ENCODE measurements at places on chromosomes 2 and 18.

- no peak for DNase-seq
Measured at GRCh38 chr18:46001892-46002291, 34.8 kb upstream of the EPG5 start.

- DNase-seq, result no peak
Measured at GRCh38 chr2:41720331-41721251, 327.2 kb upstream of the PKDCC start.

DNA sequence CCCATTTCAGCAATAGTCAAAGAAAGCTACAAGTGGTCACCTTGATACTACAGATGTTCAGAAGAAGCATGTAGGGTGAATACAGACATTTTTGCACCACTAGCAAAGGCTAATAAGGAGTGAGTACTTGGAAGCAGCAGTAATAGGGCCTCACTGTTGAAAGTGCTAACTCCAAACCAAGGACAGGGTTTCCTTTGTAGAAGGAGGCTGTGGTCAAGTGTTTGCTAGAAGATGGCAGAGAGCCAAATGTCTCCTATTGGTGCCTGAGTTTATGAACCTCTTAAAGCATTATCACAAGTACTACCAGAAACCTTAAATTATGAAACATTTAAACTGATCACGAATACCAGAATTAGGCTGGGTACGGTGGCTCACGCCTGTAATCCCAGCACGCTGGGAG lies 308.1 kb downstream of the ZEB2 start:
- DNase-seq, result no peak

- peak; percentile 22 for DNase-seq
Measured at GRCh38 chr2:230865766-230866755, 1.3 kb downstream of the ITM2C start.

DNA sequence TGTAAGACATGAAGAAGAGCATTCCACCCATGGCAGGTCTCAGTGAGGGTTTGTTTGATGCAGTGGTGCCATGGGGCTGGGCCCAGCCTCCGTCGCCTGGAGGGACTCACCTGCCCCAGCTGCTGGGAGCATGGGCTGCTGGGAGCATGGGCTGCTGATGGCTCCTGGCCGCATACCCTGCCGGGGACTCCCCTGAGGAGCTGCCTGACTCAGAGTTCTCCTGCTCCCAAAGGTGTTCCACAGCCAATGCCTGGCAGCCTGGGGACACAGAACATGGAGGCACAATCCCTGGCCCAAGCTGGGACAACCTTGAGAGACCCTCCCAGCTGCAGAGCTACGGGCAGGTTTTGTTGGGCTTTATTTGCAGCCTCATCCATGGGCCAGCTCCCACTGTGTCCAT lies 108.4 kb downstream of the COPS8 start:
- DNase-seq, result no peak

DNA sequence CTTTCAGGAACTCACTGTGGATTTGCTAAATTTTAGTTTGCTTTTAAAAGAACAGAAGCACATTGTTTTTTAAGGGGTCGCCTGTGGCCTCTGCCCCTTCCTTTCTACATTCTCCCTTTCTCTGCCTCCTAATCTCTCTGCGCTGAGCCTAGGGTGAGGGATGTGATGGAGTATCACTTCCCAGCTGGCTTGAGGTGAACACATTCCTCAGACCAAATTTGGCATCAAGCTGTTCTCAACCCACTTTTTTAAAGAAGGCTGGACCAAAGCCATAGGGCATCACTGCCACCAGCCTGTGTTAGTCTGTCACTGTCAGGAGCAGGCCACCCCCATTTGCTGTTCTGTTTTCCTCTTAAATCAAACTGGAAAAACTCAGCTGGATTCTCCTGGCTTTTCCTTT lies 27.4 kb downstream of the EIF4E2 start:
- no peak for DNase-seq

DNA sequence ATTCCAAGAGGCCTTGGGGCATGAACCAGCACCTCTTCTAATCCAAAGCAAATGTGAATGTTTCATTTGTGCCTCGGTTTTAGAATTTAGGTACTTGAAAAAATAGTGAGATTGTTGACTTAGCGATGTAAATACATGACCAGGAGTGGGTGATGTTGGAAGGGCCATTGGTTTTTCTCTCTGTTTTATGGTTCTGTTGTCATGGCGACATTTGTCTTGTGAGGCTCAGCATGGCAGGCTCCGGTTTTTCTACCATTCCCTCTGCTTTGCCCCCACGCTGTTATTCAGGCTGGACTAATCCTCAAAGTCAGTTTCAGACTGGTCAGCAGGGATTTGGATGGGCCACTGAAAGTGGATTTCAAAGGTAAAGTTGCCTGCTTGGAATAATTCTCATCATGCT lies 255.4 kb downstream of the ALPK2 start:
- no peak for DNase-seq

DNA sequence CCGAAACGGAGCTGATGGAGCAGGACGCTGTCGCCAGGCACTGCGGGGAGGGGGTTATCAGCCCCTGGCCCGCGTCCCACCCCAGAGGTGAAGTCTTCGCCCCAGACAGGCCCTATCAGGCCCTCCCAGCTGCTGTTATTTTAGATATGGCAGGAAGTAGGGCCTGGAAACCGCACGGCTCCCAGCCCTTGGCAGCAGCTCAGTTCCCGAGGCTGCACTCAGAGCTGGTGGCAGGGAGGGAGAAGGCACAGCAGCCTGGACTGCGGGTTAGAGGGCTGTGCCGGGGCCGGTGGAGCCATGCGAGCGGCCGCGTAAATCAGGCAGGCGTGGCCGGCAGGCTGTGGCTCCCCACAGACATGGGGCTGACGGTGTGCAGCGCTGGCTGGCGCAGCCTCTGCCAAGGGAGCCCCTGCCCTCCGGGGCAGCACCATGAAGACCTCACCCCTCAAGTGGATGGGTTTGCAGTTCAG lies 111.4 kb downstream of the NFATC1 start:
- DNase-seq, result peak; percentile 17

- no peak for DNase-seq
Measured at GRCh38 chr2:7269106-7269643, 352.0 kb downstream of the RNF144A start.

- peak; percentile 73 for DNase-seq
Measured at GRCh38 chr2:8303322-8303832, 378.5 kb upstream of the ID2 start.

DNA sequence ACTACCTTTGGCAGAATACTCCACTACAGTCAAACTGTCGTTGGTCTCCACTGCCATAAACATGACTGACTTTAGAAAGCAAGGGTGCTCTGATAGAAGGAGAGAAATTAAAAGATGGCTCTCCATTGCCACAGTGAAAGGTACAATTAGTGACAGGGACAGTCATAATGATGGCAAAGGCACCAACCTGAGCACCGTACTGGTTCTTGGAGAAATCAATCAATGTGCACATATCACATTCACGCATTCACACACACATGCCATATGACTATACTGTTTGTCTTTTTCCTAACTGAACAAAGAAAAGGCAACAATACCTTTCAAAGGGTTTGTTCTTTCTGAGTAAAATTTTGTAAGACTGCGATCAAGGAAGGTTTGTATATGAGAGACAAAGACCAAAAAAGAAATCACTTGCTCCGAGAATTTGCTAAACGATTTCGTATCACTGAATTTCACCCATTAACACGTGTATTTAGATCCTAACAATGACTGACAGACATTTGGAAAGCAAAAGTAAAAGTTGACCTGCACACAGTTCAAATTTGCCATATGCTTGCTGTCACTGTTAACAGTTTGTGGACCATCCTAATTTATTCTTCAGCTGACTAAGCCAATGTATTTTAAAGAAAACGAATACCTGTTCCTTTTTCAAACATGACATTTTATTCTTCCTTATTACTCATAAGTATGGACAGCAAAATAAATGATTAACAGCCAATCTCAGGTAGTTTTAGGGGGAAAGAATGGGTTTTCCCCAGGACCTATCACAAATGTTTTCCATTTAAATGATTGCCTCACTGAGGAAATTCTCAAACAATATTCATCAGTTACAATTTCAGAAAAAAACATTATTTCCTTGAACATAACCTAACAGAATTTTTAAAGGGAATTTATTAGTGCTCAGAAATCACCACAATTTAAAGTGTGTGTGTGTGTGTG lies 644.4 kb downstream of the ZEB2 start:
- DNase-seq, result no peak

DNA sequence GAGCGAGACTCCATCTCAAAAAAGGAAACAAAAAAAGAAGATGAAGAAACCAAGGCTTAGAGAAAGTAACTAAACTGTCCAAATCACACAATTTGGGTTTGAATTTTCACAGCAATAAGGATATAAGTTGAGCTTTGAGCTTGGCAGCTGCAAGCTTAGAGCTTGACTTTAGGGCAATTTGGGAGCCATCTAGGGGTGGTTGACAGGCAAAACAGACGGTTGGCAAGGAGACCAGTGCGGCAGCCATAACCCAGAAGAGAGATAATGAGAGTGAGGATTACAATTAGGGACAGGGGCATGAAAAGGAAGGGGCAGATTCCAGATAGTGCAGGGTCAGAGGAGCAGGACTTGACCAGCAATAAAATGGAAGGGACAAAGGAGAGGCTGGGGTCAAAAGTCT lies 382.2 kb upstream of the HNRNPA3 start:
- peak; percentile 43 for DNase-seq

DNA sequence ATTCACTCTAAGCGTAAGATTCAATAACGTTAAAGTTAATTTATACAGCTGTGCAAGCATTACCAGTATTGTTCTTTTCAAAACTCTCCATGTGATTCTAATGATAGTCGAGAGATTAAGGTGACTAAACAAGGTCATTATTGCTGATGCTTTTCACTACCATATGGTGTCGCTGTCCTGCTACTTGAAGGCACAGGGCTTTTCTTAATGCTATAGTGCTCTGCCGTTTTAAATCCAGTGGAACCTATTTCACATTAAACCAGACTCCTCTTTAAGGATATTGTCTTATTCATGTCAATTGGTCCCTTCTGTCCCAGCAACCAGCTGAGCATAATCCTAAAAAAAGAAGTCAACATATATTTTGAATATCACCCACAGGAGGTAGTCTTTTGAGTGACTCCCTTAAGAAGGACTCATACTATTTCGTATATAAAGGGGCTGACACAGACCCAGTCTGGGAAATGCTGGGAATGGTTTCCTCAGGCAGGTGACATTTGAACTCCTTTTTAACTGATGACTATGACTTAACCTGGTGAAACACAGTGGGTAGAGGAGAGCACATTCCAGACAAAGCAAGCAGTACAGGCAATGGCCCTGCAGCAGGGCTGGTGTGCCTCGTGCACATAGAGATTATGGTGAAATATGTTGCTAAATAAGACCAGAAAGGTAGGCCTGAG lies 53.9 kb upstream of the CYTIP start:
- peak; percentile 55 for DNase-seq

DNA sequence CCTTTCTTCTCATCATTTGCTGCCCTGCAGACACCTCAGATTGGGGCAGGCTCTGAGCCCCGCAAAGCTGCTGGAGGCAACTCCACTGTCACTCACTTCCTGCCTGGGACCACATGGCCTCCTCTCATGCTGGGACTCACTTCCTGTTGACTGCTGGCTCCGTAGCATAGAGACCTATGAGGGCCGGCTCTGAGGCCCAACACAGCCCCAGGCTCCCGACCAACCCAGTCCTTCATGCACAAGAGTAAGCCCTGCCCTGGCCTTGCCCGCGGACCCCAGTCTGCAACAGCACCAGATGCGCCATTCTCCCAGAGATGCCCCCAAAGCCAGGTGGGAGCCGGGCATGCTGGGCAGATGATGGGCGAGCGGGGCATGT lies 55.7 kb downstream of the DNMT3A start:
- DNase-seq, result peak; percentile 74

GRCh38 chr2:48249025-48249424 lies 280.9 kb upstream of the STON1 start:
- no peak for DNase-seq

- no peak for DNase-seq
Measured at GRCh38 chr18:8839281-8839680, 133.9 kb downstream of the MTCL1 start.

Measured in CD4-positive, alpha-beta T cell treated with Interleukin-21 for 1 hour (primary cell).